ENCODE measurements at places on chromosomes 5 and 9.

- no peak for DNase-seq
Measured at GRCh38 chr9:116208417-116209232, 55.0 kb downstream of the PAPPA start.

GRCh38 chr5:80516826-80517225 lies 28.9 kb downstream of the FAM151B start:
- DNase-seq = no peak

GRCh38 chr9:114869845-114870244 lies 60.5 kb downstream of the TNFSF8 start:
- DNase-seq = peak; percentile 40

- DNase-seq = no peak
Measured at GRCh38 chr9:18045326-18045725, 428.6 kb upstream of the ADAMTSL1 start.

GRCh38 chr9:33082128-33082527 lies 5.7 kb upstream of the SMU1 start:
- peak; percentile 20 for DNase-seq

- DNase-seq = no peak
Measured at GRCh38 chr9:89236955-89237573, 58.4 kb upstream of the SHC3 start.

- no peak for DNase-seq
Measured at GRCh38 chr5:23648656-23649055, 141.2 kb downstream of the PRDM9 start.

DNA sequence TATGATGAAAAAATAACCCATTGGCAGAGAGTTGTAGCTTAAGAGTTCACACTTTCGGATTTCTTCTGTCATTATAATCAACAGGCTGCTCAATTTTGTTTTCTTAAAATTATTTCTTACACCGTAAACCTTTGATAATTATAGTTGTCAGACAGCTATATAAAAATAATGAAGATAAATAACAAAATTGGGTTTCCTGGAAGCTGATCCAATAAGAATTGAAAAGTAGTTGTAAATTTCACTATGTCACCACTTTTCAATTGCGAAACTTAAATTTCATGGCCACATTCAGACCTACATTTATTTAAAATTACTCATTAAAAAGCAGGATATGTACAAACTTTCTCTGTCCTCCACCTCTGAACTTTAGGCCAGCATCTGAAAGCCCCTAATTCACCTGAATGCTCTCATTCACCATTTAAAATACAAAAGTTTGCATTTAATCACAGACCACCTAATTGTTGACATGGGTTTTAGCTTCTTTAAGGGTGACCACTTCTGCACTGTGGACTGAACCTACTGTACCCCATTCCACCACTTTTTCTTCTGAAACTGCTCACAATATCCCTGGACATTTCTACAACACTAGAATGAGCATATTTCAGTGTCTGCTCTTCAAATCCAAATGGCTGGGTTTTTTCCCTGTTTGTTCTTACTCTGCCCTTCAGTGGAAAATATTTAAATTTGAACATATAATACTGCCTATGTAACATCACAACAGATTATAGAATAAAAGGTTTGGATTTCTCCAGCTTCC lies 680 bp downstream of the SELENOP start:
- no peak for DNase-seq
